ENCODE measurements at places on chromosomes 3 and 15.

DNA sequence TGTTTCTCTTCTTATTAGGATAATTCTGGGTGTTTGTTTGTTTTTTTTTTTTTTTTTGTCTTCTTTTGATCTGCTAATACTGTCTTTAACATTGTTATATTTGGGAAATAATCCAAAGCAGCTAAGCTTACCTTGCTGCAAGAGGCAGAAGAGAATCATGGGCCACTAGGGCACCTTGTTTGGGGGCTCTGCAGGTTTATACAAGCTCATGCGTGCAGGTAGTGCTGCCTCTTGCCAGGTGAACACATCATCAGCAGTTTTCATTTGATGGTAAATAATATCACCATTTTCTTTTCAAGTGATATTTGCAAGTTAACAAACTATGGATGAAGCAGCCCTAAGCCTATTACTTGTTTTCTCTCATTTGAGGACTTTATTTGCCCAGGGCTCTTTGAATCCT is 37.9 kb downstream of the MAP3K13 start:
- DNase-seq, result no peak

DNA sequence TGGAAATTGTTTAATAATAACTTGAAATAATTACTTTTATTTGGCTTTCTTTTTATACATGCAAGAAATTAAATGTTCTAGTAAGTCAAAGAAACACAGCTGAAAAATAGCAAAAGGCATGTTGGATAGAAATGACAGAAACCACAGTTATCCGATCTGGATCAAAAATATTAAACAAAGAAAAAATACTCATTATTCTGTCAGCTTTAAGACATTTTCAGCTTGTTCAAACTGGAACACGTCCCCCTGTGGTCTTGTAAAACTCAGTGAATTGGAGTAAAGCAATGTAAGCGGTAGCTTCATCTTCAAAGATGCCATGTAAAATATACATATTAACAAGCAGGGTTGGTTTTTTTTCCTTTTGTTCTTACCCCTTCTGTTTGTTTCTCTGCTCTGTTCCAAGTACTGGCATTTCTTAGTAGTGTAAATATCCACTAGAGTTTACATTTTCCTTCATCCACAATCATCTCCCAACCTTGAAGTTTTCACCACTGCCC is 223.4 kb downstream of the IGSF11 start:
- DNase-seq, result no peak

DNA sequence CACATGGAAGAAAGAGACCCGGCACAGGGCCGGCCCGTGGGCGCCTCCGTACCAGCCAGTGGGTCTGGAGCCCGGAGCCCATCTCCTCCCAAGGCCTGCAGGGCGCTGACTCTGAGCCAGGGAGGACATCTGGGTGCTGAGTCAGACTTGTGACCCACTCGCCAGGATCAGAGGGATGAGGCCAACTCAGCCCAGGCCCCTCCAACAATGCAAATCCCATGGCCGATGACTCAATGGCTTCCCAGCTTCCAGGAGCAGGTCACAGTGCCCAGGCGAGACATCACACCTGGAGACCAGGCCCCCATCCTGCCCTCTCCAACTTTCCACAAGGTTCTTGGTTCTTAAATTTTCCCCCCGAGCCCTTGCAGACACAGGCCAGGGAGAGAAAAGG is 95.1 kb downstream of the LRIG1 start:
- DNase-seq, result no peak

- peak; percentile 17 for DNase-seq
These were observed 519 bp downstream of the ABHD6 start for GRCh38 chr3:58237941-58238681.

DNA sequence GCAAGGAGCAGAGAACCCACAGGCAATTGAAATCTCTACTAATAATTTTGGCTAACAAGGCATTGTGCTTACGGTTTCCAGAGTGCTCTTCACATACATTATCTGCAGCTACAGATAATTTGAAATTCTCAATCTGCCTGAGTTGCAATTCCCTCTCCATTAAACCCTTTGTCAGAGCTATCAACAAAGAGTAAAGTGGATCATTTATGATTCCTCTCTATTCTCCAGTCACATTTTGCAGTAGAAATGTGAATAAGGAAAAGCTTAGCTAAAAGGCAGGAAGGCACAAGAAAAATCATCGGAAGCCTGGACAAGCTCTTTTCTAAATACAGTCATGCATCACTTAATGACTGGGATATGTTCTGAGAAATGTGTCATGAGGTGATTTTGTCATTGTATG is 49.6 kb downstream of the FAM98B start:
- no peak for DNase-seq

DNA sequence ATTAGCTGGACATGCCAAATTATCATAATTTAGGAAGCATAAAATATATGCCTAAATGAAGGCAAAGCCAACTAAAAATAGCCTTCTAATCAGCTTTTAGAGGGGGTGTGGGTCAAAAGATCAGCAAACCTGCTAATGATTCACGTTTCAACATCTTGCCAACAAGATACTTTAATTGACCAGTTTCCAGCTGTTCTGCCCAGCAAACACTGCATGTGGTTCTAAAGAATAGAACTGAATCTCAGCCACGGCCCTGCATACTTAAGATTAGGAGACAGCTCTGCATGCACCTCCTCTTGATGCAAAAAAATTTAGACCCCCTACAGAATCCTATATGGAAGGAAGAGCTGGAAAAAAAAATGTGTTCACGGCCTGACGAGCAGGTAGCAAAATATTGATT is 500.5 kb downstream of the TBL1XR1 start:
- DNase-seq, result no peak

GRCh38 chr3:150480877-150481276 is 65.4 kb downstream of the SERP1 start:
- DNase-seq, result no peak

GRCh38 chr15:95868450-95868849 is 462.1 kb upstream of the NR2F2 start:
- DNase-seq, result no peak

GRCh38 chr3:52484680-52485461 is 10.3 kb upstream of the STAB1 start:
- no peak for DNase-seq

GRCh38 chr15:57639306-57639705 is 47.6 kb downstream of the MYZAP start:
- DNase-seq, result no peak

GRCh38 chr3:46019707-46020106 is 7.6 kb downstream of the XCR1 start:
- peak; percentile 37 for DNase-seq

- no peak for DNase-seq
These were observed at the start of gene AMOTL2 for GRCh38 chr3:134374105-134374790. Gene AMOTL2, minus strand, starts transcription at chr3:134374447. Its CDS starts 3,014 bp downstream, at chr3:134371433.

GRCh38 chr3:87780811-87781210 is 278.0 kb downstream of the CGGBP1 start:
- no peak for DNase-seq

- no peak for DNase-seq
These were observed 158.7 kb downstream of the USP13 start for GRCh38 chr3:179811321-179812095.

DNA sequence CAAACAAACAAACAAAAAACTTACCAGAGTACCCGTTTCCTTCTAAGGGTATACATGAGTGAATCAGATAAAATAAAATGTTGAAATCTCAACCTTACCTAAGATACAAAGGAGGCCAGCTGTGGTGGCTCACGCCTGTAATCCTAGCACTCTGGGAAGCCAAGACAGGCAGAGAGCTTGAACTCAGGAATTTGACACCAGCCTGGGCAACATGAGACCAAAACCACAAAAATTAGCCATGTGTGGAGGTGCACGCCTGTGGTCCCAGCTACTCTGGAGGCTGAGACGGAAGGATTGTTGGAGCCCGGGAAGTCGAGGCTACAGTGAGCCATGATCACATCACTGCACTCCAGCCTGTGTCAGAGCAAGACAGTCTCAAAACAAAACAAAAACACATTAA is 11.0 kb upstream of the FAM219B start:
- DNase-seq, result no peak
